Bronchial epithelial cell (primary cell): ENCODE measurements at places on chromosomes 2 and 18.

DNA sequence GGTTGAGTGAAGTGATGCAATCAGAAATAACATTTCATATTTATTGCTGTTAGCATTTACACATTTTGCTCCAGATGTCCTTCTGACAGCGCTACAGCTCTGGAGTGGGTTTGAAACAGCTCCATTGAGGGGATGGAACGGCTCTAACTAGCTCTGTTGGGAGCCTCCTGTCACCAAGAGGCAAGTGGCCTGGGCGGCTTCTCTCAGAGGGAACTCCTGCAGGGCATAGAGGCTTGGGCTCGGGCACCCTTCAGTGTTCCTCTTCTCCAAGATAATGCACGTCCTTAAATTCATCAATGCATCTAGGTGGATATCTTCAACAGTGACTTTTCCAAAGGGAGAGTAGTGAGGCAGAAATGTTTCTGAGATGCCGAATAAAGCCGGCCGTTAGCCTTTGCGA, 122.5 kb downstream of the CNTNAP5 start:
- no peak for DNase-seq

- DNase-seq: peak; percentile 3
Measured at GRCh38 chr2:139080244-139080643, 300.1 kb upstream of the NXPH2 start.

DNA sequence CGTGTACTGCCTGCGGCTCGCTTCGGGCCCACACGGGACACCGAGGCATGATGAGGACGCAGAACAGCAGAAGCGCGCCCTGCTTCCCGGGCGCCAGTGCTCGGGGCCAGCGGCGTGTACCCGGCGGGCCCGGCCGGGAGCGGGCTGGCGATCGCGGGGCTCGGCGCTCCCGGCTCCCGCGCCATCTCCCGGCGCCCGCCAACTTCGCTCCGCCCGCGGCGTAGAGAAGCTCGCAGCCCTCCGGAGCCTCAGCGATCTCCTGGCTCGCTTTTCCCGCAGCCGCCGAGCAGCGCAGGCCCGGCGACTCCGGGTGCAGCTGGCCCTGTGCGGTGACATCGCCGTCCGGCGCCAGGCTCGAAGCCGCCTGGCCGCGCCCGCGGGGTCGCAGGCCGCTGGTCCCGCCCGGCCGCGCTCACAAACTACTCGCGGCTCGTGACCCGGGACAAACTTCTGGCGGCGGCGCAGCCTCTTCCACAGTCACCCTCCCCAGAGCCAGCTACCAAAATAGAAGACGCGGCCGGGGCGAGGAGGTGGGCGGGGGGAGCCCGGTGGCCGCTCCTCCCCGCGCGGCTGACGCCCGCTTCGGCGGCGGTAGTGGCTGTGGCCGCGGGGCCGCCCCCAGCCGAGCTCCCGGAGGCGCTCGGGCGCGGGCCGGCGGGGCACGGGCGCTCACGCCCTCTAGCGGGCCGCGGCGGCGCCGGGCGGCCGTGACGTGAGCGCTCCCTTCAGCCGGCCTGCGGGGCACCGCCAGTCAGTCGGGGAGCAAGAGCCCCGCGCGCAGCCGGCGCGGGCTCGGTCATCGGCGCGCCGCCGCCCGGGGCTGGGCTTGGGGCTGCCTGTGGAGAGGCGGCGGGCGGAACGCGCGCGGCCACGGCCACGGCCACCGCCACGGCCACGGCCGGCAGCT, at the start of gene PTPRM:
TSS of gene PTPRM (plus strand) at position 750 of the 907 bp plus-strand sequence. CDS start 503 bp downstream, outside the sequence.
- DNase-seq: peak; percentile 52

GRCh38 chr2:28250006-28250405, 142.7 kb upstream of the FOSL2 start:
- DNase-seq: peak; percentile 91

- no peak for DNase-seq
Measured at GRCh38 chr2:211061612-211062296, 505.4 kb downstream of the CPS1 start.

- no peak for DNase-seq
Measured at GRCh38 chr2:140200307-140200706, 1420.1 kb upstream of the NXPH2 start.

DNA sequence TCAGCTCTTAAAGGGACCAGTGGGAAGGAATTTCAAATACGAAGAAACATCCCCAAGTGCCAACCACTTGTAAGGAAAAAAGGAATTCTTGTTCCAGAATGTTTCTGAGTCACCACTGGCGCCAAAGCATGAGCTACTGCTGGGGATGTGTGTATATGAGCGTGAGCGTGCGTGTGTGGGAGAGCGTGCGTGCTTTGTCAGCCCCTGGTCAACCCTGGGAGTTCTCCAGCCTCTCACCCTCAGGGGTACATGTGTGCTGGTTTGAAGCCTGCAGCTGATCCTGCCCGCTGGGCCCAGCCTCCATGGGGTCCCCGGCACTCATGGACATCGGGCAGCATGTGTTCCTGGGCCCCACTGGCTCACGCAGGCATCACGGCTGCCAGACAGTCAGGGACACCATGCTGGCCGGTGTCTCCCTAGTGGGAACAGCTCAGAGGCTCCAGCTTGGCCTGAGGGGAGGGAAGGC, 17.1 kb downstream of the HS6ST1 start:
- peak; percentile 59 for DNase-seq

GRCh38 chr2:110960281-110960680, 160.4 kb upstream of the BCL2L11 start:
- no peak for DNase-seq

GRCh38 chr18:13051950-13052349, 60.8 kb downstream of the CEP192 start:
- peak; percentile 63 for DNase-seq

DNA sequence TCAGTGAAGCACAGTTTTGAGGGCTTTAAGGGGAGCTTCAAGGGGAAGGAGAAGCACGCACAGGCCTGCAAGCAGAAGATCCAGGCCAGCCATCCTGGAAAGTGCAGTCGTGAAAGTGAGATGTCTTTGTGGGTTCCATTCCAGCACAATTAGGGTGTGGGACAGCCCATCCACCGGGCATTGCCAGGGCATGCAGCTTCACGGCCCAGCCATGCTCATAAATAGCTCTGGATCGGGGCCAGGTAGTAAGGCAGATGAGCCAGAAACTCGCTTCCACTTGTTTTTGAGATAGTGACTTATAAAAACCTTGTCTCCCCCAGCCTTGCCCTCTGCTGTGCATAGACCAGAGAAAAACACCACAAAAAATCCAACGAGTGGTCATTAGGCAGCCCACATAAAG, 21.0 kb downstream of the KDSR start:
- DNase-seq: peak; percentile 88

- peak; percentile 23 for DNase-seq
Measured at GRCh38 chr2:133658020-133658903, 90.0 kb upstream of the NCKAP5 start.

GRCh38 chr2:128525653-128526052, 207.0 kb upstream of the HS6ST1 start:
- no peak for DNase-seq

GRCh38 chr2:95115418-95115817, 6.2 kb downstream of the MRPS5 start:
- DNase-seq: peak; percentile 67

DNA sequence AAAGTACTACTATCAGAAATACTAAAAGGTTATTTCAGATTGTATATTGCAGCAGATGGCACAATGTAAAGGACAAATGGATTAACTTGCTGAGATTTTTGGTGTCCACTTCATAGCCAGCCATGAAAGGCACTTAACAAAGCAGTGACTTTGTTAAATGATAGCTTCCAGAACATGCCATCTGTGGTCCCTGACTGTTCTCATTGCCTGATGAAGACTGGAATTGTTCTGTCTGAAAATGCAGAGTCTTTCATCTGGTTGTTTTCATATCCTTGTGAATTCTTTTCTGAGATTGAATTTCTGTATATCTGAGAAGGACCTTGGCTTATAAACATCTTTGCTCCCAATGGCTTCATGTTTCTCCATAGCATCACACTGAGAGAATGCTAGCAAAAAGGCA, 44.4 kb upstream of the LRRTM1 start:
- no peak for DNase-seq
